Hematopoietic multipotent progenitor cell treated with erythropoietin and hydrocortisone succinate and interleukin-3 and kit ligand, for 15 days (in vitro differentiated cells): ENCODE measurements at places on chromosomes 5 and 9.

- no peak for DNase-seq
Observed at GRCh38 chr5:36162810-36163486, 11.0 kb downstream of the SKP2 start.

DNA sequence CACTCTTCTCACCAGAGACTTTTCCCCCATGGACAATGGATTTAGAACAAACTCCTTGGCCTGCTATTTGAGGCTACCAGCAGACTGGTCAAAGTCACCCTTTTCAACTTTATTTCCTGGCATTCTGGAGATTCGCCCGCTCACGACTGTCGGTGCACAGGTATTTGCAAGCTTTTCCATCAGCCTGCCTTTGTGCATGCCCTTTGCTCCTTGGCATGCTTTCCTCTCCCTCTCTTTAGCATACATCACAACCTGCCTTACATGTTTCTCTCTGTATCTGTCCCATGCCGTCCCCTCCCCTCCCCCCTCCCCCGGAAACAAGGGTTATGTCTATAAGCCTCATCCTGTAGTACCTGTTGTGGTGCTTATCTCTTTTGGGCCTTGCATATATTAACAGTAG lies 257.1 kb downstream of the AOPEP start:
- no peak for DNase-seq

- no peak for DNase-seq
Observed at GRCh38 chr5:113245427-113246225, 189.2 kb downstream of the TSSK1B start.

DNA sequence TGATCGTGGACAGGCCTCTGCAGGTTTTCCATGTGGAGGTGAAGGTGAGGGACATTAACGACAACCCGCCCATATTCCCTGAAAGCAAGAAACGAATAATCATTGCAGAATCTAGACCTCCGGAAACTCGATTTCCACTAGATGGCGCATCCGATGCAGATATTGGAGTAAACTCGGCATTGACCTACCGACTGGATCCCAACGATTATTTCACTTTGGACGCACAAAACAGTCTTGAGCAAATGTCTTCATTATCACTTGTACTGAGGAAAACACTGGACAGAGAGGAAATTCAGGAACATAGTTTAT lies 621 bp downstream of the PCDHA13 start:
- DNase-seq: no peak

GRCh38 chr5:149728303-149728702 lies 1.8 kb upstream of the PPARGC1B start:
- DNase-seq: no peak

GRCh38 chr9:22134390-22134789 lies 125.3 kb upstream of the CDKN2B start:
- no peak for DNase-seq

- peak; percentile 13 for DNase-seq
Observed at GRCh38 chr9:36665921-36666431, 93.3 kb downstream of the MELK start.

DNA sequence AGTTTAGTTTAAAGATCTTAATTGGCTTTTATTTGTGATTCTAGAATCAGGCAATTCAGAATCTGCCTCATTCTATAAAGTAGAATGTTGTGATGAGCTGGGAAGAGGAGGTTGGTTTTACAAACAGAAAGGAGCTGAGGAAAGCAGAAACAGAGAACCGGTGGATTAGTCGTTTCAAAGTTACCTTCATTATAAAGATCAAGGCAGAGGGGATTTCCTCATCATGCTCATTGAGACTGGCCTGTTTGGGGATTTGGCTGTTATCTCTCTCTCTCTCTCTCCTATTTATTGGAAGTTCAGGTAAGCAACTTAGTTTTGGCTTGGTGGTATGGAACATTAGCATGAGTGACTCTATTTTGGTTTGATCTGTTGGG lies 134.0 kb downstream of the GCNT1 start:
- DNase-seq: no peak

DNA sequence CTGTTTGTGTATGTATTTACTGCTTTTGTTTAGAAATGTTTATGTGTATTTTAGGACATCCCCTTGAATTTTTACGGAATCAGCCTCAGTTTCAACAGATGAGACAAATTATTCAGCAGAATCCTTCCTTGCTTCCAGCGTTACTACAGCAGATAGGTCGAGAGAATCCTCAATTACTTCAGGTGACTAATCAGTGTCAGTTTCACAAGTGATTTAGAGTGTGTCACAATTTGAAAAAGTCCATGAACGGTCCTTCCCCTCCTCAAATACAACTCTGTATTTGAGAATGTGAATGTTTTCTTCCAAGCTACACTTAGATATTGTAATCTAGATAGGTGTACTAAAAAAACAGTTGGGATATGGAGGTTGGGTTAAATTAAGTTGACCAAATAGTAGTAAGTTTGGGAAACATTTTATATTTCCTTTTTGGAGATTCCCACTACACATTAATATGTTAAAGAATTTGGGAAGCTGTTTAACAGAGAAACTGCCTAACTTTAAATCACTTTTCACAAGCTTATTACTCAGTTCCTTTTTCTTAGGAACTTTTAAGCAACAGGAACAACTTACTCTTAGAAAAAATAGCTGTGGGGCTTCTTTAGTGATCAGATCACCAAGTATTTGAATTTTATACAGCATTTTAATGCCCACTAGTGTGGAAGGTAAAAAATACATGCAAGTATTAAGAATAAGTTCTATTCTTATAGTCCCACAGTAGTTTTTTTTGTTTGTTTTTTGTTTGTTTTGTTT lies 40.9 kb downstream of the RAD23B start:
- no peak for DNase-seq

- no peak for DNase-seq
Observed at GRCh38 chr9:87290241-87291052, 207.2 kb upstream of the DAPK1 start.

- no peak for DNase-seq
Observed at GRCh38 chr5:6717687-6718086, 4.5 kb downstream of the TENT4A start.

DNA sequence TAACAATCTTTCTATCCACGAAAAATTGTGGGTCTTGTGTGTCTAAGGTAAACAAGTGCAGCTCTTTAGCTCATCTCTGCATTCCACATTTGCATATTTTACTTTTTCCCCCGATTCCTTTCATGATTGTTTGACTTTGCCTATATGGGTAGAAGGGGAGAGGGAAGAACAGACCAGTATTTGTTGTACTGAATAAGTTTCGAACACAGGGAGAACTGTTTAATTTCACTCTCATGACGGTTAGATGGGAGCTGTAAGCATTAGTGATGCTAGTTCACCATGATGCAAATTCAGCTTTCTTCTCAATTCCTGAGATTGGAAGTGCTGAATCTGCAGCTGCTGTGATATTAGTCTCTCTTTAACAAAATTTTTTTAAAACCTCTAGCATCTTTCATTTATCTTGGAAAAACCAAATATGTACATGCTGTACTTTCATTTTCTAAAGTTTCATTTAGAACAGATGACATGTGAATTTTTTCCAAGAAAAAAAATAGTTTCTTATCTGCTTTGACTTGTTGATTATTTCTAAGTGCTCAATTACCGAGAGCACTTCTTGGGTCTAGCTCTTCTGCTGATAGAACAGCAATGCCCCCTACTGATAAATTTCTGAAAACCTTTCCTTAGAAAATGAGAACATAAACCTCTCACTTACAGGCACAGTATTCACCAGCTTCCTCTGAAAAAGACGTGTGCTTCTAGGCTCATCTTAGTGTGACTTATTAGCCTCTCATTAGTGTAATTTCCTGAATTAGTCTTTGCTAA lies 149.5 kb downstream of the BAAT start:
- DNase-seq: no peak

GRCh38 chr5:168193493-168194250 lies 97.8 kb upstream of the WWC1 start:
- no peak for DNase-seq

DNA sequence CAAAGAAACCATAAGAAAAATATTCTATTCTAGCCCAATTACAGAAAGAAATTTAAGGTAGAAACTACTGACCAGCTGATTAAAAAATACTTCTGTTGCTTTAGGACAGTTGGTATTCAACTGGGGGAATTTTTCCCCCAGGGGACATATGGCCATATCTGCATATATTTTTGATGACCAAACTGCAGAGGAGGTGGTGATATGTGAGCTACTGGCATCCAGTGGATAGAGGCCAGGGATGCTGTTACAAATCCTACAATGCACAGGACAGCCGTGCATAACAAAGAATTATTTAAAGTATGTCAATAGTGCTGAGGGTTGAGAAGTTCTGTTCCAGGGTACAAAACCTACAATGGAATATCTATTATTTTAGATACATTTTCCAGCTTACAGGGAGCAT lies 24.0 kb downstream of the ZFR start:
- no peak for DNase-seq

DNA sequence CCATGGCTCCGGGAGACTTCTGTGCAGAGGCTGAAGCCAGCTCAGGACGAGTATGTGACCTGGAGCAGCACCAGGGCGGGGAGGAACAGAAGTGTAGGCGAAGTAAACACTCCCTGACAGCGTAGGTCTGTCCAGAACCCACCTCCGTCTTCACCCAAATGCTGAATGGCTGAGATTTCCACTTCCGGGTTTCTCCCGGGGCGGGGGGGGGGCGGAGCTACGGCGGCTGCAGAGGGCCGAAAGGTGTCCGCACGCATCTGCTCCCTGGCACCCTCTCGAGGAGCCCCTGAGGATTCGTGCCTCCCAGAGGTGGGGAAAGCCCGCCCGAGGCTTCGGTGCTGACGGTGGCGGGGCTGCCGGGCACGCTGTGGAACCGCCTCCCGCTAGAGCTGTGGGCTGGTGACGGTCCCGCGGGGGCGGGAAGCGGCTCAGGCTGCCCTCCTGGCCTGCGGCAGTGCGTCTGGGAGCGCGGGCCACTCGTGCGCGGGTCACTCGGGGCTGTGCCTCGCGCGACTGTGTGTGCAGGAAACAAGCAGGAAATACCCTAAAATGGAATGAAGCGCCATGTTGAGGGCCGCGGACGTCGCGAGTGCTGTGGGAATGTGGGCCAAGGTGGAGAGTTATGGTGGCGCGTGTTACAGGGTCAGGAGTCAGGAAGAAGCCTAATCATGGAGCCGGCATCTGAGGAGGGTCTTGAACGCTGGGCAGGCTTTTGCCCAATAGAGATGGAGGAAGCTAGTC lies 1425.4 kb downstream of the FOXD4L5 start:
- peak; percentile 2 for DNase-seq

- no peak for DNase-seq
Observed at GRCh38 chr5:41985945-41986695, 61.0 kb downstream of the FBXO4 start.

GRCh38 chr9:71515107-71515506 lies 253.2 kb downstream of the CEMIP2 start:
- DNase-seq: no peak

GRCh38 chr5:134626369-134627014 lies 6.1 kb downstream of the SAR1B start:
- DNase-seq: no peak

GRCh38 chr9:15915711-15916110 lies 362.9 kb downstream of the CCDC171 start:
- no peak for DNase-seq

GRCh38 chr9:4146293-4146692 lies 153.6 kb downstream of the GLIS3 start:
- DNase-seq: no peak

DNA sequence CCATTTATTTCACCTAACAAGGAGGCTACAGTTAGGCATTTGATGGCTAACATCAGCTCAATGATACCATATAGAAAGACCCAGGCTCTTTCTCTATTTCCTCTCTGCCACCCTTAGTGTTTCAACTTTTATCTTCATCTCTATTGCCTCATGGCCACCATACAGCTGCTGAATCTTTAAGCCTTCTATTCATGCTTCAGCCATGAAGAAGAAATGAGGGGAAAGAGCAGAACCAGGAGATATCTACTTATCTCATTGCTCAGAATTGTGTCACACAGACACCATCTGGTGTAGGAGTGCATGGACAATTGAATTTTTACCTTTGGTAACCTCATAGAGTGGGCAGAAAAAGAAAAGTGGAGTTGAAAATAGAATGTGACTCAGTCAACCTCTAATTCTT lies 6.7 kb downstream of the GAPT start:
- no peak for DNase-seq

DNA sequence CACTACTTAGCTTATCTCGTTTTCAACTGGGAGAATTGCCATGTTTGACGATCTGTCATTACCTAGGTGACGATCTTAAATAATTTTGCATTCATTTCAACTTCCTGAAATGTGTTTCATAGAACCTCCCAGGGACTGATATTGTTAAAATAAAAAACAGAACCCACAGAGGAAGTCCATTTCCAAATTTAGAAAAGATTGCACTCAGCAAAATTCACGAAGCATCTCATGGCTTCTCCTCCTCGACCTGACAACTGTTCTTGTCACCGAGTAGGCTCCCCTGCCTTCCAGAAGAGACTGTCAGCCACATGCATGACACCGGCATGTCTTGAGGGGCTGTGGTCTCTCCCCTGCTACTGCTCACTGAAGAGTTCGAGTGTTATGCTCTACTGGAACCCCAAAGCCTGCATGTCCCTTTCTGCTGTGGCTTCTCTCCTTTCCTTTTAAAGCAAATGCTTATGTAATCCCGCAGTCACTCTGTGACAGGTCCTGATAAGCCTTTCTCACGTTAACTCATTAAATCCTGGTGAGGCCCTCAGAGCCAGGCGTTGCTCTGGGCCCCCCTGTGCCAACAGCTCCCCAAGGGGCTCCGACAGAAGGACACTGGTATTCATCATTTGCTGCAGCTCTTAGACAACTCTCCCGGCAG lies 26.8 kb upstream of the ANKRD33B start:
- DNase-seq: peak; percentile 13

GRCh38 chr5:94551858-94552257 lies 66.5 kb downstream of the KIAA0825 start:
- DNase-seq: no peak

- DNase-seq: no peak
Observed at GRCh38 chr9:34237836-34238235, 59.0 kb downstream of the UBAP1 start.
